ENCODE measurements at places on chromosomes 6 and 20.

- DNase-seq: no peak
These were observed 813.3 kb downstream of the HACE1 start for GRCh38 chr6:104046426-104046825.

- no peak for DNase-seq
These were observed 56.5 kb downstream of the TCP11 start for GRCh38 chr6:35084511-35085203.

DNA sequence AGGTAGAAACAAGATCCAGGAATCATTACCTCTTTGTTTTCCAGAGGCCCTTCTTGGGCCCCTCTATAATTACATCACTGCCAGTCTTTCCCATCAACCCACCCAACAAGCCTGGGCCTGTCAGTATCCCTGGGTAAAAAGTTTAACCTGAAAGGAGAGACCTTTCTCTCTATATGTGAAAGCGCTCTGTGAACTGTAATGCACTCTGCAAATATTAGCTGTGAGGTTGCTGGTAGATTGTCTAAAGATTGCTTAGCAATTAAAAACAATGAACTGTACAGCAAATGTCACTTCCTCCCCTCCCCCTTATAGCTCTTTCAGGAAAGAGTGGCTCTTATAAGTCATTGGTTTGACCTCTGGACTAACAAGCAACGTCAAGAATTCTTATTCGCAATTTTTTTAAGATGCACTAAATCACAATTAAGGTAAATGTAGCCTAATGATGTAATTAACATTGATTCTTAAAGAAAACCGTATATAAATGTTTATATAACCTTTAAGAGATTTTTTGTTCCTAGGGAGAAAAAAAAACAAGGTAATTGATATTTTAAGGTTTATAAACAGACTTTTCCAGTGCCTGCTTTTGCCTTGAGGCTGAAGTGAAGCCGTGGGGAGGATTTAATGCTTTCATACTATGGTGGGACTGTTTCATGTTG lies 18.4 kb downstream of the ECT2L start:
- DNase-seq: no peak

GRCh38 chr20:51531141-51531710 lies 11.3 kb downstream of the NFATC2 start:
- DNase-seq: no peak

GRCh38 chr20:35637276-35637675 lies 21.6 kb downstream of the SPAG4 start:
- peak; percentile 5 for DNase-seq

DNA sequence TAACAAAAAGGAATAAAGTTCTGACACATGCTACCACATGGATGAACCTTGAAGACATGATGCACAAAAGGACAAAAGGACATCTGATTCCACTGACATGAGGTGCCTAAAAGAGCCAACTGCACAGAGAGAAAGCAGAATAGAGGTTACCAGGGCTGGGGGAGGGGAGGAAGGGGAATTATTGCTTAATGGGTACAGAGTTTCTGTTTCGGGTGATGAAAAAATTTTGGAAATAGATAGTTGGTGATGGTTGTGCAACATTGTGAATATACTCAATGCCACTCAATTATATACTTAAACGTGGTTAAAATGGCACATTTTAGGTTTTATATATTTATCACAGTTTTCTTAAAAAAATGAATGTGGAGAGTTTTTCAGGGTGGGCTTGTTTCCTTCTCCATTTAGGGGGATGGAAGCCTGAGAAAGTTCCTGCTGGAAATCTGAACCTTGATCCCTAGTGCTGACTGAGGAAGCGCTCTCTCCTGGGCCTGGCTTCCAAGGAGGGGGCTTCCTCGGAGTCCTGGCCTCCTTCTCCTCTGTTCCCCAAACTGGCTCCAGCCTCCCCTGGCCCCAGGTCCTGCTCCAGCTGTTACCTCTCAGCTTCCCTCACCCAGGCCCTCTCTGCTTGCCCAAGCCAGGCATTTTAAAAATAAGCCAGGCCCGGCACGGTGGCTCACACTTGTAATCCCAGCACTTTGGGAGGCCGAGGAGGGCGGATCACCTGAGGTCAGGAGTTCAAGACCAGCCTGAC lies 79.2 kb downstream of the NOL4L start:
- DNase-seq: no peak

DNA sequence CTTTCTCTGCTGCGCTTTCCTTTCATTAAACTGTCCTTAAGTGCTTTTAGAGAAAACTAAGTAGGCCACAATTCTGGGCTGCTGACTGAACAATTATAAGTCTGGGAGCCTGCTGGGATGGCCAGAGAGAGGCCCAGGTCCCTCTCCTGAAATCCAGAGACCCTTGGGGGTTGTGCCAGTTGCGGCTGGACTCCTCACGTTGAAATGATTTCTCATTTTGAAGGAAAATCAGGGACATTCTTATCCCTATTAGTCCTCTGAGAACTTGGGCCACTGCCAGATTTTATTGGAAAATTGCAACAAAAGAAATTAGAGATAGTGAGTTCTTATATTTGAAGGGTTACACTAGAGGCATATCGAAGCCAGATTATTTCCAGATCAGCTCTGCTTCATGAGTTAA lies 145.1 kb downstream of the CLIC5 start:
- no peak for DNase-seq

DNA sequence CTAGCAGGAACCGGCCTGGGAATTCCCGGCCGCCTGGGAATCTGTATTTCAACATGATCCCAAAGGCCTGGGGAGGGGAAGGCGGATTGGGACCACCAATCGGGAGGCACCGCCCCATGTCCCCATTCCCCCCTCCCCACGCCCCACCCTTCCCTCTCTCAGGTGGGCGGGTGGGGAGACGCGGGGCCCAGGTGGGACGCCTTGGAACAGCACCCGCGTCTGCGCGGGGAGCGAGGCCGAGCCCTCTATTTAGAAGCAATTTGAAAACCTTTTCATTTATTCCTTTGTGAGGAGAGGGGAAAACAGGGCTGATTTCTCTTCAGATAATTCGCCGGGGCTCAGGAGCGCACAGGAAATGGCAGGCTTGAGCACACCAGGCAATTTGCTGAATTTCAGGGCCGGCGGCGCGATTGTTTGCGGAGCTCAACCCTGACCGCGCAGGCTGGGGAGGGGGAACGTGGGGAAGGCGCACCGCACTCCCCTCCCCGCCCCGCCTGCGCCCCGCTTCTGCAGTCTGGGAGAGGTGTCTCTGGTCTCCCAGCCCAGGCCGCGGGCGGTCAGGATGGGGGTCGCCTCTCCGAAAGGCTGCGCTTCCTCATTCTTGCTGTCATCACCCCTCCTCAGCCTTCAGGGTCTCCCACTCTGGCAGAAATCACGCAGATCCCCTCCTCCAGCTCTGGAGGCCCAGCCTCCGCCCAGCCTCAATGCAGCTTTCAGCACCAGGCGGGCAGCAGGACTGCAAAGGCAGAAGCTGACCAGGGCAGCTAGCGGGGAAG lies 170.0 kb downstream of the GRM4 start:
- DNase-seq: no peak

DNA sequence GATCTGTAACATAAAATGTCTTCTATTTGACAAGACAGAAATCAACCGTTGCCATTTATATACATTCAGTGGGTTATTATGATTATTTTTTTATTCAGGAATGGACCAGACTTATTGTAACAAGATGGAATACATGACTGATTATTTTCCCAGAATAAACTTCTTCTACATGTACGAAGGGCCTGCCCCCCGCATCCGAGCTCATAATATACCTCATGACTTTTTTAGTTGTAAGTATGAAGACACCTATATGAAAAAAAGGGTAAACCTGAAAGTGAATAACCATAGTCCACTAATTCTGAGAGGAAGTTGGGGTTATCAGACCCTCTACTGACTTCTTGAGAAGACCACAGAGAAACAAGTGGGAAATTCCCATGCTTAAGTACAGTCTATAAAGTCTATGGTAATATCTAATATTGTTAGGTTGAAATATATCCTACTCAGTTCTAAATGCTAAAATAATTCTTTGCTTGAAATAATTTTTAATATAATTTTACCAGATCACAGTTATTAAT lies 15.9 kb downstream of the OR2A4 start:
- DNase-seq: no peak

DNA sequence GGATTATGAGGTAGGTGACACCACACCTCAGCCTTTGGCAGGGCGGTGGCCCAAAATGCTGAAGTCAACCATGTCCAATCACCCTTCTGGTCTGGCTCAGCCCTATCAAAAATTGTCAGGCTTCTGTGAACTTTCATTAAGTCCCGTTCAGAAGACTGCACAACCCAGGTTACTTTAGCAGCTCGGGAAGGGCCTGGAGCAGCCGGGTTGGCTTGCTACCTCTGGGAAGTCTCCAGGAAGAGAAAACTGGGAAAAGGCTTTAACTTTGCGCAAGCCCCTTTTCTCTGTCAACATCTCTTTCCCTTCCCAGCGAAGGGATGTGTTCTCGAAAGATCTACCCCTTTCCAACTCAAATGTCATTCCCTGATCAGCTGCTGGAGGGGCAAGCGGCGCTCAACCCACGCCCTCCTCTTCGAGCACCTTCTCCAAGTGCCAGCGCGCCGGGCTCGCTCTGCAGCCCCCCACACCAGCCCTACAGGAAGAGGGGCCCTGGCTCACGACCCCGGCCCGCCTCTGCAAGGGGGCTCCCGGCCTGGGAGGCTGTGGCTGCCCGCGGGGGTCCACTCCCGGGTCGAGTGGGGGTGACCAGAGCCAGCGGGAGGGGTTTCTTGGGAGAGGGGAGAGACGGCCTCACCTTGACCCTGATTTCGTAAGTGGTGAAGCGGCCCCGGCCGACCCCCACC lies 573 bp downstream of the SNX3 start:
- peak; percentile 12 for DNase-seq

DNA sequence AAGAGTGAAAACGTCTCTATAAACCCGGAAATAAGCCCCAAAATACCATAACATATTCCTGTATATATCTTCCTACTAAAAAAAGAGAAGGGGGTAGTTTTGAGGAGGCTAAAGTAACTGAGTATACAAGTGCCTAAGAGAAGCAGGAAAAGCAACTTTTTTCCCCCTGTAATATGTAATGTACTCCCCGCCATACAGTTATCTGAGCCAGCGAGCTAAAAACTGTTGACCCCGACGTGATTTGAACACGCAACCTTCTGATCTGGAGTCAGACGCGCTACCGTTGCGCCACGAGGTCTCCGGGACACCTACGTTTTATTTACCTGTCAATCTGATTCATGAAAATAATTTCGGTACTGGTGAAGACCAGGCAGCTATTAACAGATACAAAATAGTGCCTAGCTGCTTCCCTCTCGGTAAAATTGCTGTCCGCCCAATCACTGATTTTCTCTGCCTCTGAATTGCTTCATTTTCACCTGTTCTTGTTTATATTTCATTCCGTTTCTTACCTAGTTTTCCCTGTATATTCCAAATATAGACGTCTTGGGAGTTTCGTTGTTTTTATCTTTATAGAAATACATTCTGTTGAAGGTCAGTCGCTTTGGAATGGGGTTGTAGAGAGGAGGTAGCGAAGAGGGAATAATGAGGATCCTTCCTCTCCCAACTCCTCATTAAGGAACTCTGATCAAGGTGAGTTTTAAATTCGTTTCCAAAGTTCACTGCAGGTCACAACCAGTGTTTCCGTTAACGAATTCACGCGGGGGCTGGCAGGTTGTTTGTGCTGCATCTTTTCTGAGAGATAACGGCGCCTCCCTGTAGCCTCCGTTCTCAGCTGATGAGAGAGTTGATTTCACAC lies 33.6 kb upstream of the BTN3A2 start:
- DNase-seq: no peak

DNA sequence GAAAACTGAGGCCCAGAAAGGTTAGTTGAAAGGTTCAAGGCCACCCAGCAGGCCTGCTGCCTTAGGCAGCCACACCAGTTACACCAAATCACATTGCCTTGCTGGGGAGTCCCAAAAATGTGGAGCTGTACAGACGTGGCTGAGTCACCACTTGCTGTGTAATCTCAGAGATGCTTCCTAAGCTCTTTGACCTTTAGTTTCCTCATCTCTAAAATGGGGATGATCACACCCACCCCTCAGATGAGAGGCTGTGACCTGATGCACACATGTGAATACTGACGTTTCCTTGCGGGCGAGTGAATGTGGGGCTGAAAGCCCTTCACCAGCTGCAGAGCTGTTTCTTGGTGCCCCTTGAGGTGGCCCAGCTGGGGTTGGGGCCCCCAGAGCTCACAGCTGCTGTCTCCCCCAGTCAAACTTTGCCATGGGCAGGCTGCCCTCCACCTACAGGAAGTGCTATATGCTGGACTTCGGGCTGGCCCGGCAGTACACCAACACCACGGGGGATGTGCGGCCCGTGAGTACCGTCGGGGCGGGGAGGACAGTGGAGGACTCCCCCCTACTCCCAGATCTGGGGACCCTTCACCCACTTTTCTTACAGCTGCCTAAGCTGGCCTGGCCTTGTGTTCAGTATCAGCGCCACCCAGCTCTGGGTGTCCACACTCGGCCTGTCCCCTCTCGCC lies 11.0 kb downstream of the TTBK1 start:
- DNase-seq: no peak

- DNase-seq: no peak
These were observed 5.0 kb downstream of the BRD2 start for GRCh38 chr6:32973144-32974015.

DNA sequence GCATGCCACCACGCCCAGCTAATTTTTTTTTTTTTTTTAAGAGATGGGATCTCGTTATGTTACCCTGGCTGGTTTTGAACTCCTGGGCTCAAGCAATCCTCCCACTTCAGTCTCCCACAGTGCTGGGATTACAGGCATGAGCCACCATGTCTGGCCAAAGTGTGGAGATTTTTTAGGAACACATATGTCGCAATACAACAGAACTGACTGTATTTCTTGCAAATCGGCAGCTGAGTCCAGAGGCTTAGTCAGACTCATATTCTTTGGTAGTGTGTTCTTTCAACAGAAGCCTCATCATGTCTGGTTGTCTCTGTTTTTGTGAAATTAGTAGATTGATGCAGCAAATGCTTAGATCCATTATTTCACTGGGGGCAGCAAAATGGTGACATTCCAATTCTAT lies 23.9 kb upstream of the CD164 start:
- DNase-seq: no peak

- no peak for DNase-seq
These were observed 104.4 kb downstream of the MYLK4 start for GRCh38 chr6:2646346-2646745.

DNA sequence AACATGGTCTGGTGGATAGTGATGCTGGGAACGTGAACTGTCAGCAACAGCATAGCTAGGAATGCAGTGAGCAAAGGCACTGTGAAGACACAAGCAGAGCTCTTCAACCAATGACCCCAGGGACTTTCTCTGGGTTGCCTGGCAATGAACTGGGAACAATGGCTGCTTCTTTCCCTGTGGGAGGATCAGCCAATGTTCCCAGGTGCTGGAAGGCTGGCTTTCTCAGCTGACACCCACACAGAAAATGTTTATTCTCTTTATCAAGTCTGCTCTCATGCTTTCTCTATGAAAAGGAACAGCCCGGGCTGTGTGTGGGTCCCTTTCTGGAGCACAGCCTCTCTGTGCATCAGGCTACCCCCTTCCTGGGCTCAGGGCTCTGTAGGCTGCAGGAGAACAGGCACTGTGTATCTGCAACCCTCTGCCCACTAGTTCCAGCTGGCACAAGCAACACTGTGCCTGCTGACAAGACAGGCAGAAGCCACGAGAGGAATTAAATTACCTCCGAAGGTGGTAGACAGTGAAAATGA lies 54.2 kb downstream of the HFE start:
- peak; percentile 72 for DNase-seq

GRCh38 chr20:40668449-40669228 lies 20.4 kb downstream of the MAFB start:
- DNase-seq: no peak

Data from caudate nucleus (tissue), 63 donors.